ENCODE measurements at places on chromosomes 7 and 10.

- DNase-seq = no peak
These were observed 169.4 kb downstream of the ARHGAP12 start for GRCh38 chr10:31759124-31759798.

DNA sequence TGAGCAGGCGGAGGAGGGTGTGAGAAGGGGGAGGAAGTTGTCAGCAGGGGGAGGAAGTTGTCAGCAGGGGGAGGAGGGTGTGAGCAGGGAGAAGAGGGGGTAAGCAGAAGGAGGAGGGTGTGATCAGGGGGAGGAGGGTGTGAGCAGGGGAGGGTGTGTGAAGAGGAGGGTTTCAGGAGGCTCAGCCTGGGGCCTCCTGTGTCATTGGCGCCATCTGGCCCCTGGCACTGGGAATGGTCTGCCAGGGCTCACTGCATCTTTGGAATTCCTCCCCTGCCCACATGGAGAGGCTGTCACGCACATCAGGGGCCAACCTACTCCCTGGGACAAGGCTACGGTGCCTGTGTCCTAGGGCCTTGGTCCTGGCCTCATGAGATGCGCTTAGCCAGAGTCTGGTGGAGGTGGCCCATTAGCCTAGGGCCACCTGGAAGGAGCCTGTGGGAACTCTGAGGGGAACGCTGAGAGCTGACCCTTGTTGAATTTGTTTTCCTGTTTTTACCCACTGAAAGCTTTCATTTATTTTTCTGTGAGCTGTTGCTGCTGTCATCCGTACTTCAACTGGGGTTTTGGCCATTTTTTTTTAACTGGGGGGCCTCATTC lies 18.0 kb downstream of the CAMK2B start:
- no peak for DNase-seq

DNA sequence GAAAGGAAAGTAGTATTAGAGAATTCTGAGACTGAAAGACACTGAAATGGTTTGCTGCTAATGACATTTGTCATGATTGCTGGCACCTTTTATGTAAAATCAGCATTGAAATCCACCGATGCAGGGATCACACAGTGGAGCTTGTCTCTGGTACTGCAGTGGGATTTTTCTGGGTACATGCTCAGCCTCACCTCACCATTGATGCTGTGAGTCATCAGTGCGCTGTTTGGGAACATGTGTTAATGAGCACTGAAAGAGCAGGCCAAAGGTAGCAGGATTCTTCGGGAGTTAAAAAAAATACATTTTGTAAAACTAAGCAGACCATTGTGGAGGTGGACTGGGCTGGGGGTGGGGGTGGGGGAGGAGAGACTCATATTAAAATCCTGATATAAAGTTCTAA lies 174.9 kb downstream of the CREB5 start:
- no peak for DNase-seq

DNA sequence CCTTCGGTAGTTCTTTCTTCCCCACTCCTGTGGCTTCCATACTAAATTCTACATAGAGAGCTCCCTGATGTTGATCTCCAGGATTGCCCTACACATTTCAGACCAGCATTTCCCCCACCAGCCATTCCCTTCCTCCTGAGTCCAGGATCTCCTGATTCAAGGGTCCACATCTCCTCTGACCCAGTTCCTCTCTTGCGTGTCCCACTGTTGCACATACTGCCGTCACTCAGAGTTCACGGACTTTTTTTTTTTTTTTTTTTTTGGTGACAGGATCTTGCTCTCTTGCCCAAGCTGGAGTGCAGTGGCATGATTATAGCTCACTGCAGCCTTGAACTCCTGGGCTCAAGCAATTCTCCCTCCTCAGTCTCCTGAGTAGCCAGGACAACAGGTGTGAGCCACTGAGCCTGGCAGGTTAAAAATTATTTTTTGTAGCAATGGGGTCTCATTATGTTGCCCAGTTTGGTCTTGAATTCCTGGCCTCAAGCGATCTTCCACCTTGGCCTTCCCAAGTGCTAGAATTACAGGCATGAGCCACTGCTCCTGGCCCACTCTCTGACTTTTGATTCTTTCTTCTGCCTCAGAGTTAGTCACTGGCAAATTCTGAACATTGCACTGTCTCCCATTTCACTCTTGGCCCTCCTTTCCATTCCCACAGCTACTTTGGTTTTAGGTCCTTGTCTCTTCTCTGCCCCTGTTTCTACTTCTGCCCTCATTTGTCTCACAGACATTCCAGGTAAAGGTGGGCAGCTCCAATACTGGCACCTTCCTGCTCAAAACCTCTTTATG lies 29.6 kb upstream of the ZRANB1 start:
- no peak for DNase-seq

DNA sequence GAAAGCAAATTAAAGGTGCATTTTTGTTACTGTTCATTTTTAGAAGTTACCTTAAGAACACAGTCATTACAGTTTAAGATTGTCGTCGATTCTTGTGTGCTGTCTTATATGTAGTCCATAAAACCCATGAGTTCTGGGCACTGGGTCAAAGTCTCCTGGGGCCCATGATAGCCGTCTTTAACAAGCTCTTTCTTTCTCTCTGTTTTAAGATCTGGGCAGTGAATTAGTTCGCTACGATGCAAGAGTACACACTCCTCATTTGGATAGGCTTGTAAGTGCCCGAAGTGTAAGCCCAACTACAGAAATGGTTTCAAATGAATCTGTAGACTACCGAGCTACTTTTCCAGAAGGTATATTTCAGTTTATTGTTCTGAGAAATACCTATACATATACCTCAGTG lies 90.7 kb upstream of the CAPZA2 start:
- no peak for DNase-seq

Data from GF-D8 (cell line).